ENCODE measurements at places on chromosomes 13 and 19.
A peak's percentile ranks its signal among the peaks of the same experiment; 100 is the strongest.

GRCh38 chr13:109309625-109310363 is 476.6 kb downstream of the IRS2 start:
- DNase-seq: no peak

- DNase-seq: no peak
Observed at GRCh38 chr13:46004491-46004890, 48.1 kb downstream of the ZC3H13 start.

- DNase-seq: no peak
Observed at GRCh38 chr13:26474286-26474685, 83.2 kb upstream of the WASF3 start.

DNA sequence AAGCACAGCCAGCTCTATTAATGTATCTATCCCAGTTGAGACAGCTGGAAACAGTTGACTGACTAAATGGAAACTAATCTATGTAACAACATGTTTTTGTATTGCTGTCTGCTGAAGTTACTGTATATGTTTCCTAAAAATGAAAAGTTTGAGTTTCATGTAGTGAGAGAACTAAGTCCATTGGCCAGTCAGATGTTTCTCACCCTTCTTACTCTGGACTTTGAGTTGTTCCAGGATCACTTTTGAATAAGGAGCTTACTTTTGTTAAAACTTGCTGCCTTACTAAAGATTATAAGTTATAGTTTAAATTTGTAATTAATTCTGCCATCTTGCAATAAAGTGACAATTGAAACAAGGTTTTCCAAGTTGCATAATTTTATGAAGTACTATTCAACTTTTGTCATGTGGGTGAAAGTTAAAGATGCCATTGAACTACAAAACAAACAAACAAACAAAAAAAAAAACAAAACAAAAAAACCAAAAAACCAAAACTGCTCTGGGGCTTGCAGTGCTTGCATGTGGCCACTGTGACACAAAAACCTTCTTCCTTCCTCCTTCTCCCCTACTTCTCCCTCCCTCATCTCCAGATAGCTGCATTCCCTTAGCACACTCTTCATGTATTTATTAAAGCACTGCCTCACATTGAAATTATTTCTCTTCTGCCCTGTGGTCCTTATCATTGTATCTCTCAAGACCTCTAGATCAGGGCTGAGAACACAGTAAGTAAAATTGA is 15.3 kb downstream of the WDFY2 start:
- no peak for DNase-seq

- DNase-seq: no peak
Observed at GRCh38 chr13:99800011-99800410, 171.6 kb downstream of the ZIC5 start.

DNA sequence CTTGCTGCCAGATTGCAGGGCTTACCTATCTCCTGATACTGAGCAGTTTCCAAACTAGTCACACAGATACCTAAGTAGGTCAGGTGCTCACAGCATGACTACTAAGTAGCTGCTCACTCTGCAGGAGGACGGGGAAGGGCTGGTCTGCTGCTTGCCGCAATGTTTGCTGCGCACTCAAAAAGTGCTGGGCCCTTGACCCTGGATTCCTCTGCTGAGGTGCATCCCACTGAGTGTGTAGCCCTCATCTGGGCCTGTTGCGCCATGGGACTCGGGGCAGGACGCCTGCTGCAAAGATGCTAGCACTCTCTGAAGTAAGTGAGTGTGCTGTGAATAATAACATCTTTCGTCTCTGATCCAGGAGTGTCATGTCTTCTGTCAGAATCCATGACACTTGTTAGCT is 59.2 kb upstream of the MEDAG start:
- DNase-seq: no peak

GRCh38 chr19:16581971-16582343 is 9.7 kb upstream of the SLC35E1 start:
- DNase-seq: no peak

GRCh38 chr19:883661-884211 is 9.3 kb downstream of the MED16 start:
- DNase-seq: no peak

DNA sequence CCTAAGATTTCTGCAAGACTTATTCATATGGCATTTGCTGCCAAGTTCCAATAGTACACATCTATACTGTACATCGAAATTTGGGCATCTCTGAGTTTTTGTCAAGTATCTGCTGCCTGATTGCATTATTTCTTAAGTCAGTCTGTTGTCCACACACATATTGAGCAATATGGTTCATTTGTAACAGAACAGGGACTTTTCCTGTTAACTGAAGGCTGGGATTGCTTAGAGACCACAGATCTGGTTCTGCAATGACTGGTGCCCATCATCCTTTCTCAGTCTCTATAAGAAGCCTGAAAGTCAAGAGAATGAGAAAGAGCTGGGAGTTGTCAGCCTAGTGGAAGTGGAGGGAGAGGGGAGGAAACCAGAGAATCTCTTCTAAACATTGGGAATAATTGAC is 22.5 kb upstream of the MYCBP2 start:
- DNase-seq: no peak

GRCh38 chr13:30624630-30625029 is 6.9 kb downstream of the USPL1 start:
- no peak for DNase-seq

DNA sequence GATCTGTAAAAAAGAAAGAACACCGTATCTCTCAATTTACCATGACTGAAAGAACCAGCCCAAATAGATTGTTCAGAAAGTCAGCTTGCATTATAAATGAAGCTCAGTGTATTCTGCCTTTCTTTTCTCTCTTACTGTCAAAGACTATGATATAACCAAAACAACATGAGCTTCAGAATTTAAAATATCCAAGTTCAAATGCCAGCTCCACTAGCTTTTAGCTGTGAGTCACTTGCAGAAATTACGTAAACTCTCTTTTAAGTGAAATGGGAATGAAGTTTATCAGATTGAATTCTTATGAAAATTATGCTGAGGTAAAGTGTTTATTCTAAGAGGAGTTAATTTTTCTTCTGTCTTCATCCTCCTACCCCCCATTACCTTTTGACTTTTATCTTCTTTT is 20.0 kb upstream of the POSTN start:
- no peak for DNase-seq

DNA sequence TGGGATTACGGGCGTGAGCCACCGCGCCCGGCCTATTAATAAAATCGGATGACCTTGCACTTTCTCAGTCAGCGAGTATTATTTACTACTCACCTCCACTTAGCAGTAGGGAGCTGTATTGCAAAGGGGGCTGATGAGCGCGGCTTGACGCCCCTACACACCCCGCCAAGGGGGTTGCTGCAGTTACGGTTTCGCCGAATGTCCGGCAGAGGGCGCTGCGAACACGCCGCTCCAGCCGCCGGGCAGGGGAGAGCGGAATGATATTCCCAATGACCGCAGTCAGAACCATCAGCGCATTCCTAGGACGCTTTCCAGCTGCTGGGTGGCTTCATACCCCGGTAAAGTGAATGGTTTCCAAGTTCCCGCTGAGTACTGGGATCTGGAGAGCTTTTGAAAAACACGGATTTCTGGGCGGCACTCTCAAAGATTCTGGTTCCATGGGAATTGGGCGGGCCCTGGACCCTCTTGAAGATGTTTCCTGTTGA is 30.0 kb upstream of the TPT1 start:
- peak; percentile 64 for DNase-seq

DNA sequence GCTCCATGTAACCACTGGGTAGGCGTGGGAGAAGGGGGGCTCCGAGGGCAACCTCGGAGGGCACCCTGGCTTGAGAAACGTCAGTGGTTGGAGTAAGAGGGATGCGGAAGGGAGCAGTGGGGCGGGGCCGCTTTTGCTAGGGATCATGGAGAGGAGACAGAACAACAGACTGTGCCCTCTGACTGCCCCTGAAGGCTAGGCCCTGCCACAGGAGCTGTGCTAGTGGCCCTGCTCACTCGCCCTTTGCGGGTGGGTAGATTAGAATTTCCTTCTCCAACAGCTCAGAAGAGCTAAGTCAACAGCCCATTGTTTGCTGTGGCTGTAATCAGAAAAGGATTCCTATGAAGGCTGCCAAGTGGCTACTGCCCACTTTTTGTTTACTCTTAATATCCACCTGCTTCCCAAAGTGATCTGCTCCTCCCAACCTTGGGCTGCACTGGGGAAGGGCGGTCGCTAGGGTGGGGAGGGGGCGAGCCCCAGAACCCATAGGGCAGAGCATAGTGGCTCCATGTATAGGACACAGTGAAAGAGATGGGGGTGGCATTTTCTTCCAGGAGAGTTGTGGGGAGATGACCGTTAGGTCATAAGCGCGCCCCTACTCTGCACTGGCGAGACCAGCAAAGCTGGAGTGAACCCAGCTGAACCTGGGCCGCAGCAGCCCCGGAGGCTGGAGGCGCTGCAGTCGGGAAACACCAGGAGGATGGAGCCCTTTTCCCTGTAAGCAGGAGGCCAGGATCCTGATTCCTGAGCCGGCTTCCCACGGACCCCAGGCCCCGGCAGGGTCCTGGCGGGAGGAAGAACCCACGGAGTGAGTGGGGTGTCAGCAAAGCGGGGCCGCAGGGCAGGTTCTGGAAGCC is 1.9 kb upstream of the C1QTNF9 start:
- DNase-seq: no peak

DNA sequence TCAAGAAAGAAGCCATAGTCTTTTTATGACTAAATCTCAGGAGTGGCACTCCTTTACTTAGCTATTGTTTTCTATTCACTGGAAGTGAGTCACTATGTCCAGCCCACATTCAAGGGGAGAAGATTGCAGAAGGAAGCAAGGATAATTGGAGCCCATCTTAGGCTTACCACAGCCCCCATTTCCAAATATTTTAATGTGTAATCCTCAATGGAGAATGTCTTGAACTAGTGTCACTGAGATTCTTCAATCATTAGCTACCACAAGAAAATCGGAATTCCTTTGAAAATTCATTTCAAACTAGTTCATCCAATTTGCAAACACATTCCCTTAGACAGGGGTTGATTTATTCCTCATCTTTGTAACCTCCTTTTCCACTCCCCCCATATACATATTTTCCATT is 84.7 kb downstream of the DLEU7 start:
- no peak for DNase-seq

All from activated CD8-positive, alpha-beta memory T cell treated with anti-CD3 and anti-CD28 coated beads, Interleukin-2, amount 50 U/mL, for 4 hours (primary cell).